ENCODE measurements at places on chromosomes 12 and 14.

DNA sequence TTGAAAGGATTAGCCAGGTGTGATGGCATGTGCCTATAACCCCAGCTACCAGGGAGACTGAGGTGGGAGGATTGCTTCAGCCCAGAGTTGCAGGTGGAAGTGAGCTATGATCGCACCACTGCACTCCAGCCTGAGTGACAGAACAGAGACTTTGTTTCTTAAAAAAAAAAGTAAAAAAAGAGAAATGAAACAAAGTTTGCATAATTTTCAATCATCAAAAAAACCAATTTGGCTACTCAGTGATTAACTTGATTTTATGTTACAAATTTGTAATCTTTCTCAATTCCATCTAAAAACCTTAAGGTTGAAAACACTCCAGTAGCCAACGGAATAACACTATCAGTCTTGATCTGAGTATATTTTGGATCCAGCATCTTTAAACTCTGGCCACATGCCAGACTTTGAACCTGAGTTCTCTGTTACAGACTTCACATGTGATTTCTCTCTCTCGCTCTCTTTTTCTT lies 12.6 kb upstream of the DENND5B start:
- DNase-seq: no peak

- DNase-seq: no peak
These were observed 103.3 kb upstream of the CCDC175 start for GRCh38 chr14:59679872-59680271.

- DNase-seq: no peak
These were observed 424.8 kb downstream of the DIO2 start for GRCh38 chr14:79786522-79786921.

- DNase-seq: no peak
These were observed 265.0 kb downstream of the DUSP6 start for GRCh38 chr12:89087149-89087825.

- DNase-seq: no peak
These were observed 116.1 kb upstream of the BCAT1 start for GRCh38 chr12:25065035-25065434.

DNA sequence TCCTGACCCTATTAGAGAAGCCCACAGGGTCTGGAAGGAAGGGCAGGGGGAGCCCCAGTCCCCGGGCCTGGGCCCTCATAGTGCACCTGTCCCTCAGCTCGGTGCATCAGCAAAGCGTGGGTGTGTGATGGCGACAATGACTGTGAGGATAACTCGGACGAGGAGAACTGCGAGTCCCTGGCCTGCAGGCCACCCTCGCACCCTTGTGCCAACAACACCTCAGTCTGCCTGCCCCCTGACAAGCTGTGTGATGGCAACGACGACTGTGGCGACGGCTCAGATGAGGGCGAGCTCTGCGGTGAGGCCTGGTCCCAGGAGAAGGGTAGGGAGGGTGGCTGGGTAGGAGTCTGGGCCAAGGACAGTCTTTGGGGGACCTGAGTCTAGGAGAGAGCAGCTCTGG lies 26.3 kb upstream of the LRP1-AS start:
- no peak for DNase-seq

DNA sequence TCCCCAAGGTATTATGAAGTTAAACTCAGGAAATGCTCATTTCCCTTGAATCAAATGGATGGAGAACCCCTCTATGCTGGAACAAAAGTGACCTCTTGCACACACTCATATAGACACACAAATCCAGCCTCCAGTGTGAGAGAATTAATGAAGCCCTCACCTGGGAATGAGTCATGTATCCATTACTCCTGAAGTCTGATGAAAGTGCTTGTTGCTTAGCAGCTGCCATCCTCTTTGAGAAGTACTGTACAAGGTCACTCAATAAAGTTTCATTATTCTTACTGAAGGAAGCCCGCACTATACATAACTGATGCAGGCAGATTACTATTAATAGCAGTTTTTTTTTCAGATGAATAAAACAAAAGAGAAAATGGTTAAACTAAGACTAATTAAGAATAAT lies 102.3 kb downstream of the RERG start:
- no peak for DNase-seq

DNA sequence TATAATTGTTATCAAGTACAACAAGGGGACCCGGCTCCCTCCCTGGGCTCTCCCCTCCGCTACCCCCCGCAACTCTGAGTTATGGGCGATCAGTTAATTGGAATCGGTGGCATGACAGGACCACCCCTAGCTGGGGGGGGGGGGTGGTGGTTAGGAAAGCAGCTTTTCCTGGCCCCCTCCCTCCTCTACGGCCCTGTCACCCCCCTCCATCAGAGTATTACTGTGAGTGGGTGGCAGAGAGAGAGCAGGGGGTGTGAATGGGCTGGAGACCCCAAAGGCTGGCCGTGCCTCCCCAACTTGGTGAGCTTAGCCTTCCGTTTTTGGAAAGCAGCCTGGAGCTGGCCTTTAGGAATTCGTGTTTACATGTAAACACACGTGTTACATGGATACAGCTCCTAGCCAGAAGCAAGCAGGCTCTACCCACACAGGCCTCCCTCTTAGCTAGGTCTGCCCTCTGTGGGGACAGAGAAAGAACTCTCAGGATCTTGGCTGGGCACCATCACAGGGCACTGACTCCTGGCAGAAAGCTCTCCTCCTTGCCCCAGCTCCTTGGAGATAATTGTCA lies 1.1 kb upstream of the HOXC4 start:
- DNase-seq: no peak

GRCh38 chr12:119609358-119609757 lies 15.8 kb downstream of the TMEM233 start:
- DNase-seq: no peak

DNA sequence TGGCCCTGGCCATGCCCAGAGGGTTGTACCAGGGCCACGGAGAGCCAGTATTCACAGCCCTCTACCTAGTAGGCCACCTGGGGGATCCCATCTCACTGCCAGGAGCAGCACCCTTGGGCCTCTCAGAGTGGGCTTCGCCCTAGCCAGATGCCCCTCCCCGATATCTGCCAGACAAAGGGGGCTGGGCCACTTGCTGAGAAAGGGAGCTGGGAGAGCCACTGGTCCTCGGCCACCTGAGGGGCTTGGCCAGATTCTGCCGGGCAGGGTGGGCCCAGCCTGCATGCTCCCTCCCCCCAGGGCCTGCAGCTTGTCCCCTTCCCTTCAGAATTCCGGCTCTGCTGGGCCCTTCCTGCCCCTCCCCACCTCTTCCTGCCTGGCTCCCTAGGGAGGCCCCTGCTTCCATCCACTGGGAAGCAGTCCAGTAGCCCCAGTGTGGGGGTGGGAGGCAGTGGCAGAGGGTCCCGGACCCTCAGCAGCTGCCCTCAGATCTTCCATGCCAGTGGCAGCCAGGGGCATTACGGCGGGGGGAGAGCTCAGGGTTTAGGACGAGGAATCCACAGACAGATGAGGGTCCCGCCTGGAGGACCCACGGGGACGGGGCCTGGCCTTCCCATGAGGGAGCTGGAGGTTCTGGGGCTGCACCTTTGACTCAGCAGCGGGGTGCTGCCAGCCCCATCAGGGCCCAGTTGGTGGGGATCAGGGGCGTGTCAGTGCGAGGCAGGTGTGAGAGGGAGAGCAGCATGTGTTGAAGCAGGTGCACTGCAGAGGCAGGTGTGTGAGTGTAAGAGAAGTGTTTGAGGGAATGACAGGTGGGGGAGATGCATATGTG lies 2.4 kb downstream of the CRIP2 start:
- no peak for DNase-seq

DNA sequence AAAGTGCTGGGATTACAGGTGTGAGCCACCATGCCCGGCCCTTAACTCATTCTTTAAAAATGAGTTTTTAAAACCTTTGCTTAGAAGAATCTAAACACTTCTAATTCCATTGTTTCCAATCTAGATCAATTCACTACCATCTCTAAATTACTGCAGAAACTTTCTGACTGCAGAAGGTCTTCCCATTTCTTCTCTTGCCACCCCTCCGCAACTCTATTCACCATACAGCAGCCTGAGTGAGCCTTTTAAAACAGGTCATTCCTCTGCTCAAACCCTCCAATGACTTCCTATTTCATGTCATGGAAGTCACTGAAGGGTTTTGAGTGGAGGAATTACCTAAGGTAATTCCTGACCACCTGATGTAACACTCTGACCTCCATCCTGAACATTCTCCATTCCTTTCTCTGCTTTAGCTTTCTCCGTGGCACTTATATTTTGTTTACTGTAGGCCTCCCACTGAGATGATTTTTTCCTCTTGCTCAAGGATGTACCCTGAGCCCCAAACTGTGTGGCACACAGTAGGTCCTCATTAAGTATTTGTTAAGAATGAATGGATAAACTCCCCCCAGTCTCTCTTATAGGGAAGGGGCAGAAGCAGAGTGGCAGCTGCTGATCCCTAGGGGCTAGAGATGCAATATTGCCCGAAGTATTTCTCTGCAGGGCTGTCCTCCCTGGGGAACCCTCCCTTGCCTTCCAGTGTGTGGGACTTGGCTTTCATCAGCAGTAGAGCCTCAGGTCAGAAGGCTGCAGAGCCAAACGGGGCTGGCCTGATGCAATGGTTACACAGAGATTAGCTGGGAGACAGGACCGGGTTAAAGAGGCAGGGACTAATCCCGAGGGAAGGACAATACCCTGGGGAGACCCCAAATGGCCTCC lies 1.2 kb downstream of the DDIT3 start:
- DNase-seq: no peak
